ENCODE measurements at places on chromosomes 12 and 14.

DNA sequence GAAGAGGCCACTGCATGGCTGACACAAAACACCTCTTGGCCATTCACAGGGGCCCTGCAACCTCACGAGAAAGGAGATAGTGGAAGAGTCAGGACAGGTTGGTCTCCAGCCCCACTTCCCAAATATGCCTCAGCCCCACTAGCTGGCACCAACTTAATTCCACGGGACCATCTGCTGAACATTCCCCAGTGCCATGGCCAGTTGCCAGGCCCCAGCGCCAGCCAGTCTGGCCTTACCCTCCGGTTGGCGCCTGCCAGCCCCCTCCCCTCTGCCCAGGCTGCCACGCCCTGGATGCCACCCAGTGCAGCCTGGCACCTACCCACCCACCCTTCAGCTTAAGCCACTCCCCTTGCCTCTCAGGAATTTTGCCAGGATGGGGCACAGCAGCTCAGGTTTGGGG lies 21.2 kb upstream of the HSPB8 start:
- DNase-seq = no peak

- DNase-seq = no peak
These were observed 15.0 kb downstream of the BAG5 start for GRCh38 chr14:103547455-103547940.

- no peak for DNase-seq
These were observed 34.2 kb upstream of the C14orf180 start for GRCh38 chr14:104545151-104545941.

DNA sequence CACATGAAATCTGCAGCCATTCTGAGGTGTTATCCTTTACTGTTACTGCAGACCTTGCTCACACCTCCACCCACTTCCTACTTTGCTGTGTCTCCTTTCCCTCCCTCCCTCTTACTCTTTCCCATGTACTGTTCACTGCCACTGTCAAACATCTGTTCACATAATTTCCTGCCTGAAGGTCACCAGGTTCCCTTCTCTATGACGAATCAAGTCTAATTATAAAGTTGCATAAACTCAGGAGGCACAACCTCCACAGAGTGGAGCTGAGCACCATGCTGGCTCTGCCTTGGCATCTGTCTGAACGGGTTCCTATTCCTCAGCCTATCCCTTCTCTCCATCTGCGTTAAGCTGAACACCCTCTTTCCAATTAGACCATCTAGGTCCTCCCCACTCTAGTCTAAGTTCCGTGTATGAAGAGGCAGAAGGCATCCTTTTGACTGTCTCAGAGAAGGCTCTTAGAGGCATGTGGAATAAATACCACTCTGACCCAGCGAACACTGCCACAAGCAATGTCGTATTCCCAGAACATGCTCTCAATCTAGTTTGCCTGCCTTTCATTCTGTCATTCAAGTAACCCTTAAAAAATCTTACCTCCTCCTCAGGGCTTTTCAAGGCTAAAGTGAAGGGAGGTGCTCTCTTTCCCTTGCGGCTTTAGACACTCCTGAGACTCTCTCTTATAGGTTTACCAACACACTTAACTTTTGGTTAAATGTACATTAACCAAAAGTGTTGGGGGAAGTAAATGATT lies 48.7 kb downstream of the ACADS start:
- no peak for DNase-seq

- DNase-seq = peak; percentile 38
These were observed 121.9 kb downstream of the PDE3A start for GRCh38 chr12:20490213-20490612.

DNA sequence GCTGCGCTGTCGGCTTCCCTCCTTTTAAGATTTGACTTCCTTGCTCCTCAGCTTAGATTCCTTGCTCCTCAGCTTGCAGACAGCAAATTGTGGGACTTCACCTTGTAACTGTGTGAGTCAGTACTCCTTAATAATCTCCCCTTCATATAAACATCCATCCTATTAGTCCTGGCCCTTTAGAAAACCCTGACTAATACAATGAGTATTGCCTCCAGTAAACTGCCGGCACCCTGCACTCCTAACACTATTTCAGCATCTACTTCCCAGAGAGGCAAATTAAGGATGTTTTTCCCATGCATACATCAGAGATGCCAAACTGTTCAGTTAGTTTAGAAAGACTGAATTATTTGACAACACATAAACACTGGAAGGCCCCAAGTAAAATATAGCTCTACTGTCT lies 611.3 kb upstream of the TMEM132C start:
- DNase-seq = peak; percentile 63

GRCh38 chr12:110856542-110856941 lies 9.8 kb downstream of the CCDC63 start:
- no peak for DNase-seq

- DNase-seq = peak; percentile 43
These were observed 58.5 kb downstream of the NUAK1 start for GRCh38 chr12:106080041-106080790.

- DNase-seq = no peak
These were observed 8.5 kb downstream of the NFE2 start for GRCh38 chr12:54292083-54292930.

- DNase-seq = peak; percentile 94
These were observed 235.2 kb downstream of the PCNX1 start for GRCh38 chr14:71142375-71143038.

- no peak for DNase-seq
These were observed 14.0 kb upstream of the MUCL1 start for GRCh38 chr12:54840244-54840865.

DNA sequence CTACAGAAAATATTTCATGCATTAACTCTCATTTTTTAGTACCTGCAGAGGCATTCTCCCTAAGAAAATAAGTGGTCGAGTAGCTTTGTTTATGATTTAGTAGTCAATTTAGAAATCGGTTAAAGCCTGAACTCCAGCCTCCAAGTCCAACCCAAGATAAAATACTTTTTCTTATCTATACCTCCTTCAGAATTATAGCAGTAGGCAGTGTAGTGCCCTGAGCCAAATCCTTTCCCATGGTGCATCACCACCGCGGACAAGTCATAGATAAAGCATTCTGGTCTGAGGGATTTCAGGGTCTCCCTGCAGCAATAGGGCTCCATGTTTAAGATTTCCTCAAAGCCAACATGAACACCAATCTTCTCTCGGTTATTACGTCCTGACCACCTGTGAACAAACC lies 30.5 kb downstream of the USP44 start:
- DNase-seq = no peak

- no peak for DNase-seq
These were observed 376 bp downstream of the INSM2 start for GRCh38 chr14:35534208-35534872.

- DNase-seq = peak; percentile 54
These were observed 41.4 kb downstream of the PTGER2 start for GRCh38 chr14:52355526-52355925.

GRCh38 chr14:72366619-72367018 lies 434.4 kb downstream of the RGS6 start:
- no peak for DNase-seq

All from fibroblast of mammary gland (primary cell).